ENCODE measurements at places on chromosomes 12 and 14.

GRCh38 chr12:128513331-128513730 is 246.4 kb downstream of the TMEM132C start:
- no peak for DNase-seq

DNA sequence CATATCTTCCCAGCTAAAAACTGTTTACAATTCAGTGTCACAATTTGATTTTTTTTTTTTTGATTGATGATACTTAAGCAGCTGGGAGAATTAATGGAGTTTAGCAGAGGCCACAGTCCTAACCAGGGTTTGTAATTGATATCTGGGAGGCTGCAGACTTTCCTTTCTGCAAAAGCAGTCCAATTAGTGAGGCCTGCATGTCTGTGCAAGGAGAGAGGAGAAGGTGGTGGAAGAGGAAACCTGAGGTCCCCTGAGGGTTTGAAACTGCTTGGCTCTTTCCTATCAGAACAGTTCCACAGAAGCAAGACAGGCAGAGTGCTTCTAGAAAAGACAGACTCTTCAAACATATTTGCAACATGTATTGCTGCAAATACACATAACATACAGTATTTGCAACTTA is 160.8 kb upstream of the KRR1 start:
- DNase-seq: no peak

DNA sequence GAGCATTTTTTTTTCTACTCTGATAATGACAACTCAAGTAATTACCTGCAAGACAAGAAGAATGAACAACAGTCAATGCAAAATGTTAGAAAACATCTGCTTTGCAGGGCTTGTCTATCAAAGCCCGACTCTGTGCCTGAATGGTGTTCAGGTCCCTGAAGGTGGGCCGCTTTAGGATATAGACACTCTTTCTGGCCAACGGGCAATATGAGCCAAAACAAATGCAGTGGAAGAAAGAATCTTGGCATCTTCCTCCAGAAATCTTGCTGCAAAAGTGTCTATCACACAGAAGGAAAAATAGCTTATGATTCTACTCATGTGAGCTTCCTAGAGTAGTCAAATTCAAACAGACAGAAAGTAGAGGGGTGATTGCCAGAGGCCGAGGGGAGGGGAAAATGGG is 32.7 kb downstream of the FOS start:
- no peak for DNase-seq

DNA sequence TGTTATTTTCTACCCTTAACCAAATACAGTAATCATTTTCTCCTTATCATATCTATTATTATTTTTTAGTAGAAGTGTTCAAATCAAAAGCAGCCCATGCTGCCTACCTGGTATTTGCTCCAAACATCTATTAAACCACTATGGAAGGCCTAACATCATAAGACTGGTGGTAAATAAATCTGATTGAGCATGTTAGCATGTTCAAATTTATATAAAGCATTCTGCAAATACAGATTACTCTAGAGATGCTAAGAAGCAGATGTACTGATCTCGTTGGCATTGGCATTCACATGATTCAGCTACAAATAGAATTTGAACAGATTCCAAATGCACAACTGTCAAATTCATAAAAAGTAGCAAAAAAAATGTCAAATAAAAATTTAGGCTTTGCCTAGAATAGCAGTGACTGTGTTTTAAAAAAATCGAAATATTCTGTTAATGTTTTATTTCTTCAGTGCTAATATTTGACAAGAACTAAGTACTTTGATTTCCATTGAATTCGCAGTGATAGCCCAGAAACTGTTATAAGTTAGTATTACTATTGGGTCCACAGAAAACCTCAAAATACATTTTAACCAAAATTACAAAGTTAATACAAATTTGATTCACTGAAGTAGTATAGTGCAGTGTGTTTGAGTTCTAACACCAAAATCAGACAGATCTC is 9.4 kb upstream of the OSBPL8 start:
- DNase-seq: no peak

GRCh38 chr14:87079416-87079815 is 913.6 kb downstream of the GALC start:
- DNase-seq: no peak

DNA sequence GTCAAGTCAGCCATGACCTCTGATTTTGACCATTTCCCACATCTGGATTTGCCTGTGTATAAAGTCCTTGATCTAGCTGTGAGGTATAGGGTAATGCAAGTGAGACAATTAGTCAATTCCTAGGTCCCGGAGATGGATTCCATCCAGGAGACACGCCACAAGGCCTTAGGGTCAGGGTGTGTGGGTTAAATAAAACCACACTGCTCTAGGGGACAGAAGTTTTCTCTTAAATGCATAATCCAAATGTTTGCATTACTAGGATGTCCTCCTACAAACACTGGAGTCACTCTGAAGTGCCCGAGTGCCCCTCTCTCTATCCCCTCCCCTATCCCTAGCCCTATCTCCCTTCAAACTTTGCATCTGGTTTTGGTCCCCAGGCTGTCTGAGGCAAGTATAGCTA is 26.8 kb downstream of the LRIG3 start:
- DNase-seq: no peak

- no peak for DNase-seq
Observed at GRCh38 chr12:50132505-50133135, 20.6 kb downstream of the COX14 start.

- no peak for DNase-seq
Observed at GRCh38 chr14:102970496-102970895, 48.0 kb downstream of the AMN start.

GRCh38 chr12:58583529-58583928 is 336.8 kb downstream of the LRIG3 start:
- DNase-seq: no peak

DNA sequence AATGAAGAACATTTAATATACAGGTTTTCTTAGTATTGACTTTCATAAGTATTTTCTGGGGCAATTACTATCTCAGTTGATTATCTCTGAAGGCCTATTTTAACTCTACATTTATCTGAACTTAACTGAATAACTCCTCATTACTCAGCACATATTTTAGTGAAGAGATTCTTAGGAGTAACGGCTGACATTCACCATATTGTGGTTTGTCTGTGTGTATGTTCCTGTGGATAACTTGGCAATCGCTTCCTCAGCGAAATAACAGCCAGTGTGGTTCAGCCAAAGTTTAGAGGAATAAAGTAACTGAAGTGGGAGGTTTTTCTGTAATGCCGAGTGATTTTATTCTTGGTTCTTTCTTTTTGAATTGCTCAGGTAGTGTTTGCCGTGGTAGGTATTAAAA is 168.0 kb downstream of the RAD51B start:
- DNase-seq: no peak

GRCh38 chr14:38336298-38336697 is 80.4 kb upstream of the CLEC14A start:
- DNase-seq: no peak

GRCh38 chr12:126667339-126667738 is 1599.6 kb upstream of the TMEM132C start:
- no peak for DNase-seq

Data from stimulated activated CD4-positive, alpha-beta T cell treated with anti-CD3 and anti-CD28 coated beads, Interleukin-15, amount 100 ng/mL, for 1 hour (primary cell).